Osteocyte (in vitro differentiated cells): ENCODE measurements at places on chromosomes 1 and 21. TPM values are rescaled to one million over a fixed set of nuclear protein-coding genes. Genes with fewer than 3 reads are reported as not detected.

Gene CD247
- not detected in 2 replicates for total RNA-seq

Gene GCSAML
- total RNA-seq: not detected in 2 replicates

- H3K4me3 ChIP-seq: no peak overlapping the region
- no peak overlapping the region for H3K27ac ChIP-seq
- no peaks in the 10 kb centered on the region for H3K27me3 ChIP-seq
- H3K36me3 ChIP-seq: no peaks in the 10 kb centered on the region
- H3K4me1 ChIP-seq: no peaks in the 10 kb centered on the region
Observed at GRCh38 chr1:160548960-160549664, 26.1 kb upstream of the SLAMF6 start.

DNA sequence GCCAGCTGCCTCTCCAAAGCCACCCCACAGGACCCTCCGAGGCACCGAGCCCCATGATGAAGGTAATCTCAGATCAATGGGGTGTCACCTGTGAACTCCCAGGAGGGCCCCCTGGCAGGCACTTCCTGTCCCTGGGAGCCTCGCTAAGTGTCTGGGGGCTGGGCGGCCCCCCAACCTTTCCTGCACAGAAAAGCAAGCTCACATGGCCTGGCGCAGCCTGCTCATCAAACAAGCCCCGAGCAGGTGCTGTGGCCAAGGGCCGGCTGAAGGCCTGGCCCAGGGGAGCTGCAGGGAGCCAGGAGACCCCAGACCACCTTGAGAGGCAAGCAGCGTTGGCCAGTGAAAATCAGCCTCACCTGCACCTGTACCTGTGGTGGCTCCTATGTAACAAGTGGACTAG, 2.9 kb downstream of the RIPK4 start:
- no peak overlapping the region for H3K4me3 ChIP-seq
- DNase-seq: no peak
- H3K36me3 ChIP-seq: no peaks in the 10 kb centered on the region
- H3K27me3 ChIP-seq: peaks cover 5% of the 10 kb centered on the region
- H3K4me1 ChIP-seq: peaks cover 81% of the 10 kb centered on the region

DNA sequence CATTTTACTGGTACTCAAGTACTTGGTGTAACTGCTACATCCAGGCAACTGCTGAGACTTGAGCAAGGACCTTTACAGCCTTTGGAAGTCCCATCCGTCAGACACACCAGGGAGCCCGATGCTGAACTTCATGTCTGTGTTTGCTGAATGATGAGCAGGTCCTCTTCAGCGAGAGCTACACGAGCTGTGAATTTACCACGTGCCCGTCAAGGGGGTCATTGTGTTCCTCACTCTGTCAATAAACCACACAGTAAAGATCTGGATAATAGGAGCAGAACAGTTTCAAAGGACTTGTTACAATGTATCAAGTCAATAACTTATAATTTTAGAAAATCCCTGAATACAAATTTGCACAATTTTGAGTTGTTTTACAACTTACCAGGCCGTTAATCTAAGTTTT, 427.2 kb downstream of the KIF26B start:
- DNase-seq: no peak
- H3K4me3 ChIP-seq: no peak overlapping the region
- no peak overlapping the region for H3K27ac ChIP-seq
- peaks cover 25% of the 10 kb centered on the region for H3K27me3 ChIP-seq
- no peaks in the 10 kb centered on the region for H3K36me3 ChIP-seq

DNA sequence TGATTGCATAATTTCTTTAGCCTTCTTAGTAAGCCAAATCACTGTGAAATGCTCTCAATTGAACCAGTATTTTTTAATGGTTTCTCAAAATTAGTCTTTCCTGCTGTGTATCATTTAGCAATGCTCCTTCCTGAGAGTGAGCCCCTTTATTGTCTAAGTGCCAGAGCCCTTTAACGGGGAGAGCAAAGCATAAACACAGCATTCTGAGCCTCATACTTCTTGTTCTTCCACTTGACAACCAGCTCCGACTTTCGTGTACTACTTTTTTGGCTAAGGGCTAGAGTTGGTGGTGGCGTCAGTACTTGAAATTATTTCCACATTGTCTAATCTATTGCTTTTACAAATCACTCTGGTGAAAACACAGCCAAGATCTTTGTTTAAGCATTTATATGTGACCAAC, 299.0 kb downstream of the TPR start:
- H3K4me3 ChIP-seq: no peak overlapping the region
- DNase-seq: no peak
- no peak overlapping the region for H3K27ac ChIP-seq
- H3K36me3 ChIP-seq: peaks cover 34% of the 10 kb centered on the region
